Breast epithelium (tissue), 4 donors: ENCODE measurements at places on chromosomes 11 and 22. TPM values are rescaled to one million over a fixed set of nuclear protein-coding genes. Genes with fewer than 3 reads are reported as not detected.

TRIM68 gene
- total RNA-seq: 19.3 TPM

SERHL2 gene
- 1.3 TPM for total RNA-seq

APOL4 gene
- 15.0 TPM for total RNA-seq

APOA4 gene
- not detected for total RNA-seq

VPS51 gene
- 166 TPM for total RNA-seq

OR52H1 gene
- 2.0 TPM for total RNA-seq

OTUB1 gene
- 79.3 TPM for total RNA-seq

RBFOX2 gene
- total RNA-seq: 63.4 TPM

OR4S1 gene
- total RNA-seq: not detected

NCAM1 gene
- 17.9 TPM for total RNA-seq

TRPC6 gene
- 4.3 TPM for total RNA-seq

CRYBB2 gene
- total RNA-seq: not detected

ARVCF gene
- total RNA-seq: 13.0 TPM

NLRX1 gene
- total RNA-seq: 11.5 TPM

RFPL2 gene
- total RNA-seq: not detected

CECR2 gene
- total RNA-seq: 0.66 TPM

CHADL gene
- total RNA-seq: 1.3 TPM

ZDHHC24 gene
- 14.1 TPM for total RNA-seq

ST14 gene
- 48.5 TPM for total RNA-seq

APOA1 gene
- 0.48 TPM for total RNA-seq

MGAT3 gene
- 9.4 TPM for total RNA-seq

CSRP3 gene
- total RNA-seq: not detected

OR5B21 gene
- total RNA-seq: not detected

CDC42BPG gene
- total RNA-seq: not detected

SHISAL1 gene
- total RNA-seq: 0.32 TPM

CNTF gene
- total RNA-seq: 0.59 TPM

SNX32 gene
- total RNA-seq: 2.3 TPM

PRRG4 gene
- 9.5 TPM for total RNA-seq

MFRP gene
- 0.16 TPM for total RNA-seq

WT1 gene
- not detected for total RNA-seq

MS4A3 gene
- not detected for total RNA-seq

ARHGAP42 gene
- 14.6 TPM for total RNA-seq

XKR3 gene
- total RNA-seq: not detected

TRIM6 gene
- 2.2 TPM for total RNA-seq

CENPM gene
- total RNA-seq: 1.5 TPM

SEC14L6 gene
- total RNA-seq: 0.33 TPM

LARGE2 gene
- 6.3 TPM for total RNA-seq

LRRC74B gene
- not detected for total RNA-seq

CALCB gene
- total RNA-seq: not detected

CFAP300 gene
- total RNA-seq: 2.0 TPM

TRIM48 gene
- not detected for total RNA-seq

HORMAD2 gene
- total RNA-seq: not detected

SLC29A2 gene
- 6.4 TPM for total RNA-seq

MRGPRX4 gene
- total RNA-seq: not detected

IMMP1L gene
- 27.2 TPM for total RNA-seq

ISX gene
- not detected for total RNA-seq

OR2AT4 gene
- not detected for total RNA-seq

CAPN5 gene
- 2.8 TPM for total RNA-seq
